ENCODE measurements at places on chromosomes 7 and 10.

GRCh38 chr10:108427146-108427545, 1262.6 kb upstream of the SORCS1 start:
- DNase-seq = no peak

- no peak for DNase-seq
Measured at GRCh38 chr10:69959911-69960310, 92.7 kb upstream of the MACROH2A2 start.

- no peak for DNase-seq
Measured at GRCh38 chr10:7477538-7478334, 66.9 kb upstream of the SFMBT2 start.

- no peak for DNase-seq
Measured at GRCh38 chr7:137625197-137625596, 221.6 kb downstream of the DGKI start.

Measured in NCI-H1417 (cell line).